GM23248 (cell line): ENCODE measurements at places on chromosomes 16 and 17. TPM values are rescaled to one million over a fixed set of nuclear protein-coding genes. Genes with fewer than 3 reads are reported as not detected.

The PIMREG gene
- total RNA-seq: 20.7 and 28.7 TPM in 2 replicates

GRCh38 chr17:83113381-83113780 lies 34.0 kb downstream of the METRNL start:
- no peak for DNase-seq
- no peak overlapping the region for H3K27ac ChIP-seq
- no peaks in the 10 kb centered on the region for H3K27me3 ChIP-seq

- H3K27ac ChIP-seq: peak overlapping the region; percentile 98
- no peak for DNase-seq
- peaks cover 43% of the 10 kb centered on the region for H3K4me1 ChIP-seq
- no peaks in the 10 kb centered on the region for H3K36me3 ChIP-seq
- peak overlapping the region; percentile 51 for H3K4me3 ChIP-seq
- no peaks in the 10 kb centered on the region for H3K27me3 ChIP-seq
Observed at GRCh38 chr17:10177131-10177912, 21.1 kb downstream of the GAS7 start.

DNA sequence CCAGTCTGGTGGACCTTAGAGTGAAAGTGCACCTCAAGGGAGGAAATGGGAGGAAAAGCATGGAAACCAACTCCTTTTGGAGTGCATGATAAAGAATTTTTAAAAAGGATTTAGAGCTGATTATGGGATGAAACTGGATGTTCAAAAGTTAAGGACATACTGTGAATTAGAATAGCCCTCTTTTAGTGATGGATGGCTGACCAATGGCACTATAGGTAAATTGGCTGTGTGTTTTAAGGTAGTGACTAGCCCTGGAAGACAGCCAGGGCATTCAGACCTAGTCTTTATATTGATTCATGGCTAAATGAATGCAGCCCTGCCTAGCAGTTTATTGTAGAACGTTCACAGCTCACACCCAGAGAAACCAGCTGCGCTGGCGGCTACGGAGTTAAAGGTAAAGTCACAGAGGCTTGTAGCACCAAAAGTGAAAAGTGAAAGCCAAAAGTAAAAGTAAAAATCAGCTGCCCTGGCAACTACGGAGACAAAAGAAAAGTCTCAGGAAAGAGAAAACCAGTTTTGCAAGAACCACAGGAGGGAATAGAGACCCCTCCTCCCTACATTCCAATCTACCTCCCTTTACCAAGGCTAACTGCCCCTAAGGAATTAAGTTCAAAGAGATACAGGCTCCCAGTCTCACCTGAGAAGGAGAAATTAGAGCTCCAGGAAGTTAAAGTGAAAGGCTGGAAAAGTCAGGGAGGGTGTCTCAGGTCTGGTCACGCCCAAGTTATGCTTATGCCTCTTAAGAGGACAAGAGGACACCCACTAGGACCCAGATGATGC lies 21.8 kb downstream of the ACSM1 start:
- no peaks in the 10 kb centered on the region for H3K4me1 ChIP-seq
- H3K4me3 ChIP-seq: no peak overlapping the region
- DNase-seq: peak; percentile 10

- H3K4me1 ChIP-seq: no peaks in the 10 kb centered on the region
- no peak overlapping the region for H3K27ac ChIP-seq
- H3K27me3 ChIP-seq: no peaks in the 10 kb centered on the region
- DNase-seq: no peak
Observed at GRCh38 chr17:17169396-17169795, 36.7 kb downstream of the PLD6 start.

DNA sequence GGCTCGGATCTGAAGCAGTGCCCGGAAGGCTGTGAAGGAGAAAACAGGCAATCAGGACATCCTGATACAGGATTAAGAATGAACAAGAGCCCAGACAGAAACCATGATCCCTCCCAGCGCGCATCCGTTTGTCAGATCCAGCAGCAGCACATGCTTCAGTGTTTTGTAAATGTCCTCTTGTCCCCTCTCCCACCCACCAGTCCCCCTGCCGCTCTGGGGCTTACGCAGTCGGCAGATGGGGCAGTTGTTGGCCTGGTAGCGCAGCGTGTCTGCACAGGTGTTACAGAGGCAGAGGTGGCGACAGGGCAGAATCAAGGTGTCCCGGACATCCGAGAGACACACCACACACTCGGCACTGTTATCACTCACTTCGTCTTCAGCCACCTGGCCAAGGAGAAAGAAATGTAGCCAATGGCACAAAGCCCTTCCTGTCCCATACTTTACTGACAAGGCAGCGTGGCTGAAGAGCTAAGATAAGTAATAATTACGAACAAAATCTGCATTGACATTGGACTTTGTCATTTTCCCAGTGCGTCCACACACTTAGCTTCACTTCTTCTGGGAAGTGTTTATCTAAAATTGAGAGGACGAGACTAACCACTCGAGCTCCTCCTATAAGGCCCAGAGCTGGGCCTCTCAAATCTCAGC lies 20.7 kb upstream of the FOXJ1 start:
- no peak for DNase-seq
- H3K27me3 ChIP-seq: no peaks in the 10 kb centered on the region
- H3K36me3 ChIP-seq: no peaks in the 10 kb centered on the region
- no peak overlapping the region for H3K27ac ChIP-seq

GRCh38 chr16:65574326-65574966 lies 452.6 kb upstream of the CDH11 start:
- H3K4me3 ChIP-seq: no peak overlapping the region
- H3K27ac ChIP-seq: no peak overlapping the region
- peaks cover 18% of the 10 kb centered on the region for H3K4me1 ChIP-seq
- no peaks in the 10 kb centered on the region for H3K27me3 ChIP-seq
